ENCODE measurements at places on chromosomes 16 and 17. TPM values are rescaled to one million over a fixed set of nuclear protein-coding genes. Genes with fewer than 3 reads are reported as not detected.

GRCh38 chr16:30914830-30915229 is 8.5 kb upstream of the FBXL19 start:
- no peak for DNase-seq

- DNase-seq, result peak; percentile 83
Measured at GRCh38 chr17:47276868-47277267, 23.2 kb downstream of the ITGB3 start.

DNA sequence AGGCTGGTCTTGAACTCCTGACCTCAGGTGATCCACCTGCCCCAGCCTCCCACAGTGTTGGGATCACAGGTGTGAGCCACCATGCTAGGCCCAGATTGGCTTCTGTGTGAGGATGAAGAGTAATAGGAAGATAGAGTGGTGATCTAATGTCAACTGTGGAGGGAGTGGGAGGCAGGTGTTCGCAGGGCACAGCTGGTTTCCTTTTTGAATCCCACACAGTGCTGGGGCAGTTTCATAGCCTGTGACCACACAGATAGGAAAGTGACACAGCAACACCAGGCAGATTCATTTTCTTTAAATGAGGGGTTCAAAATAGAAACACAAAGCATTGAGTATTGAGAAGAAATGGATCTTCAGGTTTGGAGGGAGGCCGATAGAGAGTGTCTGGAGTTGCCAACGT is 540.3 kb downstream of the WWOX start:
- no peak for DNase-seq

DNA sequence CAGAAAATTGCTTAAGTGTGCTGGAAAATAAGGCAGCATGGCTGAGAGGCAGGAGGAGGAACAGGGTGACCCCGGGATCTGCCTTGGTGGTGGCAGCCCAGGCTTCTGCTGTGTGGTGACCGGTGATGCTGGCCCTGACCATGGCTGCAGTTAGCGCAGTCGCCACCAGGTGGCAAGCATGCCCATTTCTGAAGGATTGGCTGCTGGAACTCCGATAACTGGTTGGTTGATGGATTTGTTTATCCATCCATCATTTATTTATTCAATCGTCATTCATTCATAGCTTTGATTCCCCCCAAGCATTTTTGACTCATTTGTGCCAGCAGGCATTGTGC is 29.1 kb upstream of the ITGA3 start:
- DNase-seq, result peak; percentile 84

Gene KCNJ18
- not detected for total RNA-seq

Gene KRTAP16-1
- total RNA-seq, result not detected

DNA sequence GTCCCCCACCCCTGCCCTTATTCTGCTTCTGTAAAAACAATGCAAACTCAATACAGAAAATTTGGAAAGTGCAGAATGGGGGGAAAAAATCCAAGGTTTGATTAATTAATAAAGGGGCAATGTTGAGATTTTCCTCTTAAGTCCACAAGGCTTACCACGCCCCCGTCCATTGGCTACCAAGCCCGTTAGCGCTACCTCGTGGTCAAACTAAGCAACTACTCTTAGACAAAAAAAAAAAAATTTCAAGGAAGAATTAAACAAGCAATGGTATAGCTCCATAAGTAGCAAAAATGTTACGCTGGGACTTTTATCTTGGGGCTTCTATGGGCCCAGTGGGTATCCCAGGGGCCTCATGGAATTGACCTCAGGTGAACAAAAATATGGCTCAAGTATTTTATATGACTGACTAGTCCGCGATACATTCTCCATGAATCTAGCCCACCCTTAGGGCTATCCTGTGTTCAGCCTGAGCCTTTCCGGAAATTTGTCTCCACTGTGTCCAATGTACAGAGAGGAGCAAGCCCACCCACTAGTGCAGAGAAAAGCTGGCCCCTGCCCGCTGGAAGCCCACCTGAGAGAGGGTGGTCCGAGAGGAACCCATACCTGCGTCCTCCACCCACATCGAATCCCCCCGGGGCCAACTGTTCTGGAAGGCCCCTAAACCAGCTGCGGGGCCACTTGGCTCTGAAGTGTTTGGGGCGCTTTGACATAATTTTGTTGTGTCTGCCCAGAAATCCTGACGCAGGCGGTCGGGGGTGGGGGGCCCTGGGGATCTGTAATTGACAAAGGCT is 19.1 kb upstream of the TEX2 start:
- DNase-seq, result peak; percentile 67

Gene CA7
- total RNA-seq, result not detected

Gene ESRP2
- not detected for total RNA-seq

GRCh38 chr17:4550534-4551039 is 4.6 kb downstream of the MYBBP1A start:
- DNase-seq, result no peak

Gene AP2B1
- 75.3 TPM for total RNA-seq

Gene ACAP1
- not detected for total RNA-seq

DNA sequence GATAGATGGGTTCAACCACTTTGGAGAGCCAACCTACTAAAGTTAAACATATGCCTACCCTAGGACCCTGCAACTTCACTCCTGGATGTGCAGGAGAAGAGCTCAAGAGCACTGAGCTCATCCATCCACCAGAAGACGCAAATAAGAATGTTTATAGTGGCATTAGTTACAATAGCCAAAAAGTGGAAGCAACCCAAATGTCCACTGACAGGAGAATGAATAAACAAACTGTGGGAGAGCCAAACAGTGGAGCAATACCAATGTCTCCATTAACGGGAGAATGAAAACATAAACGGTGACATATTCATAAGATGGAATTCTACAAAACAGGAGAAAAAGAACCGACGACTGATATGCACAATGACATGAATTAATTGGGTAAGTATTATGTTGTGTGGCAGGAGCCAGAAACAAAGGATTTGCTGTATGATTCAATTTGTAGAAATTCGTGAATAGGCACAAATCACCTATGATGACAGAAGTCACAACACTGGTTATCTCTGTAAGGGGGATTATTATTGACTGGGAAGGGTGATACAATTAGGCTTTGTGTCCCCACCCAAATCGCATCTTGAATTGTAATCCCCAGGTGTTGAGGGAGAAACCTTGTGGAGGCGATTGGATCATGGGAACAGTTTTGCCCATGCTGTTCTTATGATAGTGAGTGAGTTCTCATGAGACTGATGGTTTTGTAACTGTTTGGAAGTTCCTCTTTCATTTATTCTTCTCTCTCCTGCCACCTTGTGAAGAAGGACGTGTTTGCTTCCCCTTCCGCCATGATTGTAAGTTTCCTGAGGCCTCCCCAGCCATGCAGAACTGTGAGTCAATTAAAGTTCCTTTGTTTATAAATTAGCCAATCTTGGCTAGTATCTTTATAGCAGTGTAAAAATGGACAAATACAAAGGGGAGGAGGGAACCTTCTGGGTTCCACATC is 57.9 kb upstream of the PLCG2 start:
- DNase-seq, result no peak

- DNase-seq, result peak; percentile 79
Measured at GRCh38 chr16:58000706-58001676, at the start of gene USB1. Gene USB1 (plus strand): TSS chr16:58001407. CDS start chr16:58001484, 77 bp downstream.

DNA sequence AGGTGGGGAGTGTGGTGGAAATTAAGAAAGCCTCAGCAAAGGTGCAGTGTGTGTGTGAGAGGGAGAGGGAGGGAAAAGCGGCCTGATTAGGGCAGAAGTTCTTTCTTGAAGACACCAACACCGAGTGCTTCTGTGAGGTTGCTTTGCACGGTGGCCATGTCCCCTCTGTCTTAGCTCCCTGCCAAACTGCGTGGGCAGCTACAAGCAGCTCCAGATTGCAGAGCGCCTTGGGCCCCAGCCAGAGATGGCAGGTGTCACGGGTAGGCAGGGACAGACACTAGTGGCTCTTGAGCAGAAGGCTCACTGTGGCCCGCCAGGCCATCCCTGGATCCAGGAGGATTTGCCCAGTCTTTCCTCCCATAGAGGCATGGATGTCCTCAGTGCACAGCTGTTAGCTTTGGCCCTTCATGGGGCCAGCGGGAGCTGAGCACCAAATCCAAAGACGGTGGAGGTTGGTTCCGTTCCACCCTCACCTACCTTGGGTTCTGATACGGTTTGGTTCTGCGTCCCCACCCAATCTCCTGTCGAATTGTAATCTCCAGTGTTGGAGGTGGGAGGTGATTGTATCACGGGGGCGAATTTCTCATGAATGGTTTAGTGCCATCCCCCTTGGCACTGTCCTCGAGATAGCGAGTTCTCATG is 21.4 kb downstream of the KIAA0513 start:
- no peak for DNase-seq

Gene ERN2
- total RNA-seq, result not detected

- DNase-seq, result peak; percentile 92
Measured at GRCh38 chr17:6591599-6592158, 35.3 kb upstream of the PITPNM3 start.

Gene SPATA2L
- 17.9 TPM for total RNA-seq

Gene ST6GALNAC1
- not detected for total RNA-seq

DNA sequence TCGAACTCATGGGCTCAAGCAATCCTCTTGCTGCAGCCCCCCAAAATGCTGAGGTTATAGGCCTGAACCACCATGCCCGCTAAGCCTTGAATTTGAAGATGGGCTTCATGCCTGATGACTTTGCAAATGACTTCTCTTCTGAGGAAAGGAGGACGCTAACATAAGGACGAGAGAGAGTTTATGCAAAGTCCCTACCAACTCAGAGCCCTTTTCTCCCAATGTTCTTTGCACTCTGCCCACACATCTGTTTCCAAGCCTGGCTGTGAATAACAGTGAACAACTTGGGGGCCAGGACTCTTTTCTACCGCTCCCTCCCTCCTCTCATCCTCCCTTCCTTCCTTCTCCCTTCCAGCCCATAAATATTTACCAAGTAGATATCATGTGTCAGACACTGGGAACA is 8.5 kb upstream of the NPIPB2 start:
- DNase-seq, result no peak

GRCh38 chr16:17372386-17372785 is 98.4 kb downstream of the XYLT1 start:
- DNase-seq, result no peak

Gene SMIM36
- not detected for total RNA-seq

DNA sequence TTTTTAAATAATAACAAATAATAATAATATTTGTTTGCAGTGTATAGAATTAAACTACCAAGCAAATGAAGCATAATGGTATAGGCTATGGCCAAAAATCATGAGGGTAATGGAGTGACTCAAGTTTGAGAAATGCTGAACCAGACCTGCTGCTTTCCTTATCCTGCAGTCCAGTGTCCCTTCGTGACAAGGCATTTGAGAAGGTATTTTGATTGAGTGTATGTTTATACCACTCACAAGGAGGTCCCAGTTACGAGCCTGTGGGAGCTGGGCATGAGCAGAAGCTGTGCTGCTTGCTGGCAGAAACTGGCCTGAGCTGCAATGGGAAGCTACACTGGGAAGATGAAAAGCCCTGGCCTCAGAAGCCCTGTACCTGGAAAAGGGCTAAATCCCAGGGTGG is 50.3 kb downstream of the GNAO1 start:
- DNase-seq, result no peak

DNA sequence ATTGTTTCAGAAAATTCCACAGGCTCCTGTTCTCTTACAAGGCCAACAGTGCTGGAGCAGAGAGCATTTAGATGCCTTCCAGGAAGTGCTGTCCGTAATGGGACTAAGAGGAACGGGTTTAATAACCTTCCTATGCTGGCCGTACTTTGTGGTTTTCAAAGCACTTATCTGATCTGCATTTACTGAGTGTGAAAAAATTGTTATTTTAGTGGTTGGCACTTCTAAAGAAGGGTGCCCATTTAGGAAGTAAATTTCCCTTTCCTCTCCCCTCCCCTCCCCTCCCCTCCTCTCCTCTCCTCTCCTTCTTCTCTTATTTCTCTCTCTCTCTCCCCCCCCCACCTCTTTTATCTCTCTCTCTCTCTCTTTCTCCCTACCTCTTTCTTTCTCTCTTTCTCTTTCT is 72.0 kb upstream of the DNAJA2 start:
- no peak for DNase-seq

Gene EVPLL
- not detected for total RNA-seq

- no peak for DNase-seq
Measured at GRCh38 chr17:73386561-73386960, 74.8 kb upstream of the CDC42EP4 start.

DNA sequence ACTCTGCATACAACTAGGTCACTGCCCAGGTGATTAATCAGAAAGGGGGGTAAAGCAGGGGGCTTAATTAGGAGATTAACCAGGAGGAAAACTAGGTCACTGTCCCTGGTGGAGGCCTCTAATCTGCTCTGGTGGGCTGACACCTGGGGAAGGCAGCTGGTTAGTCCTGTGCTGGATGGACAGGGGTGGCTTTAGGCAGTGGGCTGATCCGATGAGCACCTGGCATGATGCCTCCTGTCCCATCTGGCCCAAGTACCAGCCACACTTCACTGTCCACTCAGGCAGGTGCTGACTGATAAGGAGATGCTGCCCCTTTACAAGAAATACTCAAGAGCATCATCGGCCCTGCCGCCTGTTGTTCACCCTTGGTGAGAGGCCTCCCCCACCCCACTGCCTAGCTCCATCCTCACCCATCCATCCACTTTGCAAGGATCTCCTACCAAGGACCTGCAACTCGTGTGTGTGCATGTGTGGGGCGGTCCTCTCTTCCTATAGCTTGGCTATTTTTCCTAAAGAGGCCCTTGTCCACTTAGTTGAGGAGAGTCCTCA is 13.8 kb upstream of the RCVRN start:
- DNase-seq, result no peak

DNA sequence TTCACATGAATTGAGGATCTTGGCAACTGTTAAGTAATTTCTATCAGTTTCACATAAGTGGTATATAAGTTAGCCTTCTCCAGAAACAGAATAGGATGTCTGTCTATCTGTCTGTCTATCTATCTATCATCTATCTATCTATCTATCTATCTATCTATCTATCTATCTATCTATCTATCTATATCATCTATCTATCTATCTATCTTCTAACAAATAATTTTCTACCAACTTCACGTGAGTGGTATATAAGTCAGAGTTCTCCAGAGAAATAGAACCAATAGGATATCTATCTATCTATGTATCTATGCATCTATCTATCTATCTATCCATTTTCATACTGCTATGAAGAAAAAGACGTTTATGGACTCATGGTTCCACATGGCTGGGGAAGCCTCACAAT is 11.4 kb upstream of the SPACA3 start:
- no peak for DNase-seq

DNA sequence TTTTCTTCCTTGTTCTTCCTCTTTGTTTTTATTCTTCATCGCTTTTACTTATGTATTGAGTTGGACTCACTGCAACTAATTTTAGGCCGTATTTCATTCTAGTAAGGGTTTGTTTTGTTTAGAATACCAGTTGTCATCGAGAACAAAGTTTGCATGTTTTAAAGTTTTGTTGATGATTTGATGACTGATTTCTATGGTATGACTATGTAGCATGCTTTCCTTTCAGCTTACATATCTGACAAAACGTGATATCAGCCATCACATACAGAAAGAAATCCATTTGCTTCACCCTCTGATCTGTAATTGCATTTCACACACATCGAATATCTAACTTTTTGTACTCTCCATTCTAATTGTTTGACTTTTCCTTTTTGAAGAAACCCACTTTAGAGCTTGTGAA is 4.0 kb downstream of the PRKCA start:
- DNase-seq, result peak; percentile 63

Gene PRAC2
- not detected for total RNA-seq

GRCh38 chr17:732902-733720 is 715 bp downstream of the TLCD3A start:
- peak; percentile 20 for DNase-seq

- no peak for DNase-seq
Measured at GRCh38 chr17:42804918-42805367, 6.3 kb downstream of the CNTD1 start.

Gene HSPB9
- total RNA-seq, result not detected

Data from LHCN-M2 (cell line).